Ovary (tissue), 10 donors: ENCODE measurements at places on chromosomes 7 and 10. TPM values are rescaled to one million over a fixed set of nuclear protein-coding genes. Genes with fewer than 3 reads are reported as not detected.

GRCh38 chr7:33471636-33472242 is 342.4 kb downstream of the BBS9 start:
- no peak for DNase-seq

DNA sequence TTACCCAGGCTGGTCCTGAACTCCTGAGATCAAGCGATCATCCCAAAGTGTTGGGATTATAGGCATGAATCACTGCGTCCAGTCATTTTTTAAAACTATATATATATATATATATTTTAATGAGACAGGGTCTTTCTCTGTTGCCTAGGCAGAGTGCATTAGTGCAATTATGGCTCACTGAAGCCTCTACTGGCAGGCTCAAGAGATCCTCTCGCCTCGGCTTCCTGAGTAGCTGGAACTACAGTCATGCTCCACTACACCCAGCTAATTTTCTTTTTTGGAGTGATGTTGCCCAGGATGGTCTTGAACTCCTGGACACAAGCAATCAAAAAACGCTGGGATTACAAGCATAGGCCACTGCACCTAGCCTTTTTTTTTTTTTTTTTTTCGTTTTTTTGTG is 55.3 kb upstream of the KAT6B start:
- no peak for DNase-seq

The NEUROD6 gene
- not detected for total RNA-seq

The C10orf53 gene
- total RNA-seq: not detected
